Panc1 (cell line): ENCODE measurements at places on chromosomes 2 and 18. TPM values are rescaled to one million over a fixed set of nuclear protein-coding genes. Genes with fewer than 3 reads are reported as not detected.

CD28 gene
- 0.21 TPM for total RNA-seq

MAT2A gene
- 547 TPM for total RNA-seq

DNAH6 gene
- 0.26 TPM for total RNA-seq

MEP1B gene
- 0.28 TPM for total RNA-seq

CRYGC gene
- total RNA-seq: not detected

DNA sequence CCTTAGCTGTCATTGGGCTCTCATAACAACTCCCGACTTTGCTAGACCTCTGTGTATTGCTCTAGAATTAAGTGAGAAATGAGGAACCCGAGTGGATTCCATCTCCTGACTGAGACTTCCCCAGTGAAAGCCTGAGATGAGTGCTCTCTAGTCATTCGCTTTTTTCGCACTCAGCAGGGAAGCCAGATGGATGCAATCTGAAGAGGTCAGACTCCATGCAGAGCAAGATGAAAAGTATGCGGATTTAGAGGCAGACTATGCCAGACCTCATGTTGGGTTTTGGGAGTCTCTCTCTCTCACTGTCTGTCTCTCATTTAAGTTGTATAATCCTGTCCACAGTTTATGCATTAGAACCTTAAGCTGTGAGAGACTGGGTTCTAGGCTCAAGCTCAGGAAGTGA lies 88.6 kb downstream of the SLC5A7 start:
- DNase-seq: no peak

GRCh38 chr18:63185984-63186383 lies 133.6 kb downstream of the BCL2 start:
- no peak for DNase-seq

GRCh38 chr2:221612161-221612560 lies 40.1 kb upstream of the EPHA4 start:
- no peak for DNase-seq

DNA sequence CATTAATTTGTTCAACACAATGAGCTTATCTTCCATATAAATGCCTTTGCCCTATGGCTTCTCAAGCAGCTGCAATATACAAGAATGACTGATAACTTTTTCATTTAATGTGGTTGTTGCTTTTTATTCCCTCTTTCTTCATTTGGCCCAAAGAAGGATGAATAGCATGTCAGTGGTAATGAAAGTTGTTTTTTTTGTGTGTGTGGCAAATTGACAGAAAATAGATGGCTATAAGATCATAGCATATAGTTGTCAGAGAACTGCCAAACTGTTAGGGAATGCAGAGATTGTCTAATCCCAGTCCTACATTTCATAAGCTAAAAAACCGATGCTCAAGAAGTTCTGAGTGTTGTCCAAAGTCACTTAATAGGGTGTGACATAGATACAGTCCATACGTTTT lies 244.3 kb downstream of the ACTR3 start:
- DNase-seq: no peak

- peak; percentile 7 for DNase-seq
Measured at GRCh38 chr2:236569573-236569973, at the start of gene ACKR3. ACKR3 (plus strand) TSS chr2:236569825; CDS start chr2:236580466, 10,641 bp downstream.

- no peak for DNase-seq
Measured at GRCh38 chr2:192053921-192054320, 140.8 kb downstream of the TMEFF2 start.

- DNase-seq: no peak
Measured at GRCh38 chr2:97660044-97660774, 3.6 kb downstream of the ACTR1B start.
